Dermis microvascular lymphatic vessel endothelial cell (primary cell): ENCODE measurements at places on chromosomes 11 and 22.
A peak's percentile ranks its signal among the peaks of the same experiment; 100 is the strongest.

DNA sequence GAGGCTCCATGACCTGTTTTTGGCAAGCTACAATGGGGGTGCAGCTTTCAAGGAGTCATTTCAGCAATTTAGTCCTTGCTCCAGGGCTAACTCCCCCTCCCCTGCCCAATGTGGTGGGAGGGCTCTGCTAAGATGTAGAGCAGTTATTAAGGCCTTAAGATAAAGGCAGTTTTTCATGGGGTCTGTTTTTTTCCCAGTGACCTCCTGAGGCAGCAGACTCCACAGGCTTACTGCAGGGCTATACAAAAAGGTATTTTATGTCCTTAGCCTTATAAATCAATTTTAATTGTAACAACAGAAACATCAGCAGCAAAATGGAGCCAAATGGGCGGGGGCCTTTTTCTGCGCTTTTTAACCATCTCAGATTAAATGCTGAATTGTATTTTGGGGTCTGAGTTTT lies 192.3 kb downstream of the KIRREL3 start:
- DNase-seq = no peak

DNA sequence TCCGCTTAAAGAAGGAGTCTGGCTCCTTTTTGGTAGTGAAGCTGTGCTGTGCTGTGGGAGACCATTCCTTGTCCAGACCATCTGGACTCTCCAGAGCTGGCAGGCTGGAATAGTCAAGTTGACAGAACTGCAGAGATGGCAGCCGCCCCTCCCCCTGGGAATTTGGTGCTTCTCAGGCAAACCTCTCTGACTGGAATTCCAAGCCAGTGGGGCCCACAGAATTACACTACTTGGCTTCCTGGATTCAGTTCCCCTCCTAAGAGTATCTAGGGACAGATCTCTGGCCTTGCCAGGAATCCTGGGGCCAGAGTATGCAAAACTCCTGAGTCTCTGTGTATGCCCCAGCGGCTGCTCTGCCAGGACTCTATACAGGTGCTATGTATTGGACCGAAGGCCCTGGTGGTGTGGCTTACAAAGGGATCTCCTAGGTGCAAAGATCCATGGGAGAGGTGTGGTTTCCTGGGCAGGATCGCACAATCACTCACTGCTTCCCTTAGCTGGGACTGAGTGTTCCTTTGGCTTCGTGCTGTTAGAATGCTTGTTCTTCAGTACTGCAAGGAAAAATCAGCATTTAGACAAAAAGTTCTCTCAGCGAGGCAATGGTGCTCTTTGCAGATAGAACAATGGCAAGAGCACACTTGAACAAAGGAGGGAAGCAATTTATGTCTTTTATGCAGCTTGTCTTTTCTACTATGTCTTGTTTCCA lies 86.8 kb downstream of the PRMT3 start:
- peak; percentile 9 for DNase-seq

DNA sequence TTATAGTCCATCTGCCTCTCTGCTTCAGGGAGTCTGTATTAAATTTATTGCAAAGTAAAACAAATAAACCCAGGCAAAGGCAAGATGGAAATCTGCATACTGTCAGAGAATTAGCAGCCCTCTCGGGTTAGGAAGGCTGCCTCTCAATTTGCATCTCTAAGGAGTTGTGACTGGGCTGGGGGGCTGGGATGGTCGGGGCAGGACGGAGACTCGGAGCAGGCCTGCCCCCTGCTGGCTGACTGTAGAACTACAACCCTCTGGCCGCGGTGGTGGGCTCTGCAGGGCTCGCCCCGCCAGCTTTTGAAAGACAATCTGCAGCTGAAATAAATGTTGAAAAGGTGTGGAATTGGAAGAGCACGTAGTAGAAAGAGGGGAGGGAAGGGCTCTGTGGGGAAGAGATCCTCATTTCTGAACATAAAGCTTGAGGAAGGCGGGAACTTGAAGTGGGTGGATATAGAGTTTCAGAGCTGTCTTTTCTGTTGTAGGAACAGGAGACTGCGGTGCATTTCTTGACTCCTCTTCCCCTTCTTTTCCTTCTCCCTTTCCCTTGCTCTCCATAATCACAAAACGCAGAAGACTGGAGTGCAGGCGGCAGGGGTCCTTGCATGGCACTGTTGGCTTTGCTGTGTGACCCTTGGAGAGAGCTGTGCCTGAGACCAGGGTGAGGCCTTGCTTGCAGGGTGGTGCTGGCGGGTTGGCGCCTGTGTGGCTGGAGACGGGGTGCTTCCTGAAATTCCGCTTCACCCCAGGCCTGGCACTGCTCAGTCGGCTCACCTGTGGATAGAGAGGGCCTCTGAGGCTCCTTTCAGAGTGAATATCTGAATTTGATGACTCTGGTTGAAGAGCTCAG lies 22.6 kb upstream of the PKNOX2 start:
- DNase-seq = no peak

DNA sequence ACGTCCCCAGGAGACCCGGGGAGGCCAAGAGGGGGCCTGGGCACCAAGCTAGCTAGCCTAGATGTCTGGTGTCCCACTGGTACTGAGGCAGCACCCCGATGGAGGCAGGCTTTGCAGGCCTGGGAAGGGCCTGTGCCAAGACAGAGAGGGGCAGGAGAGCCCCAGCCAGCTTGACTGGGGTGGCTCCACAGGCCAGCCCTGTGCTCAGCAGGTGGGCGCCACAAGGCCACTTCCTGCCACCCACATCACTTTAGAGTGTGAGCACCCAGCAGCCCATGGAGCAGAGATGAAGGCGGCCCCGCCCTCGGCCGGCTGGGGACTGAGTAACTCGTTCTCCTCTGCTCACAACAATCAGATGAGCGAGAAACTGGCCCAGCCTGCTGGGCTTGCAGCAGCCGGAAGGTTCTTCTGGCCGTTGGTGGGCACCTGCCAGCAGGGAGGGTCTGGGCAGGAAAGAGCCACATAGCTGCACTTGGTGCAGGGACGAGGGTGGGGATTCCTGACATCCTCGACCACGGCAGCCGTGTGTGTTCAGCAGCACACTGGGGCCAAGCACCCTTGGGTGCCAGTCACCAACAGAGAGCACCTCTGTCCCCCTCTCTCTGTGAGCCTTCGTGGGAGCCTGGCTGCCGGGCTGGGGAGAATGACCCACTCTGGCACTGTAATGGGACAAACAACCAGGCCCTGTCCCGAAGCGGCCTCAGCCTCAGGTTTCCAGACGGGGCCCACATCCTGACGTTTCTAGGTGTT lies 7.6 kb downstream of the OSBPL5 start:
- no peak for DNase-seq

DNA sequence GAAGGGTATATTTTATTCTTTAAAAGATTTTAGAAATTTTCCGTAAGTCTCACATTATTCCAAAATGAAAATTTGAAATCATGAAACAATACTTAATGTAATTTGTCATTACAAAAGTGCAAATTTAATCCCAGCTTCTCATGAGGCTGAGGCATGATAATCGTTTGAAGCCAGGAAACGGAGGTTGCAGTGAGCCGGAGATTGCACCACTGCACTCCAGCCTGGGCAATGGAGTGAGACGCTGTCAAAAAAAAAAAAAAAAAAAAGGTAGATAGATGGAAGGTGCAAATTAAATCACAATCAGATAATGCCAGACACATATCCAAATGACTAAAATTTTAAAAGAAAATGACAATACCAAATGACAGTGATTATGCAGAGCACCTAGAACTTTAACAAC lies 644.2 kb downstream of the FAM181B start:
- no peak for DNase-seq

DNA sequence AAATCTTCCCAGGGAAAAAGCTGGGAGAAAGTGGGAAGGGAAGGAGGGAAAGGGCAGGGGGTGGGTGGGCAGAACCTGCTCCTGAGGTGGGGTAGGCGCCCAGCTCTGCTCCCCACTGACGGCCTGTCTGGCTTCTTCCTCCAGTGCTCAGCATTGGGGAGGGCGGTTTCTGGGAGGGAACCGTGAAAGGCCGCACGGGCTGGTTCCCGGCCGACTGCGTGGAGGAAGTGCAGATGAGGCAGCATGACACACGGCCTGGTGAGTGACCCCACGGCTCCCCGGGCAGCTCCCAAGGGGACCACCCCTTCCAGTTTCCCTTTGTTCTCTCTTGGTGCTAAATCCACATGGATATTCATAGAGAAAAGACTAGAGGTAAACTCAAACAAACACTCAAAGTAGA lies 25.9 kb downstream of the SHANK3 start:
- DNase-seq = no peak

- no peak for DNase-seq
Observed at GRCh38 chr11:19868871-19869270, 156.2 kb downstream of the NAV2 start.

GRCh38 chr11:114080219-114080618 lies 20.7 kb downstream of the ZBTB16 start:
- peak; percentile 85 for DNase-seq

DNA sequence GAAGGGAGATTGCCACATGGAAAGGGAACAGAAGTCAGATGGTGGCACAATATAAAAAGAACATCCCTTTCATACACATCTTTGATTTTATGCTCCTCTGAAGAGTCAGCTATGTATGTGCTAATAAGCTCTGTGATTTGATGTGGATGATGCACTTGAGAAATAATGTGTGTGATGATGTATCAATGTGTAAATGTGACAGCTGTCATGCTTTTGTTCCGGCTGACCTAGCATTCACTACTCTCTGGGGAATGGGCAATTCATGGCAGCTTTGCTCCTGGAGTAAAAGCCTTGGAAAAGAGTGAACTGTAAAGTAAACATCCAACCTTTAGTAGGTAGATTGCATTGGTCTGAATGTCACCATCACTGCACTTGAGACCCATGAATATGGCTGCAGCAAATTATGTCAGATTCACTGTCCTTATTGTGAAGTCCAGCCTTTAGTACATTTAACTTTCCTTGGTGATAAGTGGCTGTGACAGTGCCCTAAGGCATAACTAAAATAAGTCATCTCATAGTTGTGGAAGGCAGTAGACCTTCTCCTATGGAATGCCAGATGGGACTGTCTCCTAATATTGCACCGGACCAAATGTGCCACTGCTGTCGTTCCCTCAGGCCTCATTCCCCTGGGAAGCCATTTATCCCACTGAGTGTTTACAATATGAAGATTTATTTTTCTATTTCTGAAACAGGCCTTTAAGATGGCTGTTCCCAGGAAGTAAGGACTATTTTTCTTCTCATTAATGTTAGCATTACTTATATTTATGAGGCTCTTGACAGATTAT lies 178.2 kb upstream of the CCDC90B start:
- no peak for DNase-seq

GRCh38 chr11:122617926-122618325 lies 37.6 kb upstream of the UBASH3B start:
- DNase-seq = no peak

DNA sequence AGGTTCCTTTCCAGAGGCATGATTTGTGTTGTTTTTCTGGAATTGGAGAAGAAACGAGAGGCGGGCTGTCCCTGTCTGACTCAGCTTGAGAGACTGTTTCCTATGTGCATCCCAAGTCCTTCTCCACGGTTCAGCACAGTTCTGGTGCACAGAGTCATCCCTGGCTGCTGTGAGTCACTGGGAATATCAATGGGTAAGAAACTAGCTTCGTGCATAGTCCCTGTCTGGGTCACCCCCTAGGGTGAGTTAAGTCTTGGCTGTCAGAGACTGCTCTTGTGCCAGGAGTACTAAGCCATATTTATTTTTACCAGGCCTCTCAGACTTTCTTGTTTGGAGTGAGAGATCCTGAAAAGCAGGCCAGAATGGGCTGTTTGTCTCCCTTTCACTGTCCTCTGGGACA lies 2.4 kb upstream of the LRP4 start:
- DNase-seq = peak; percentile 84

- no peak for DNase-seq
Observed at GRCh38 chr11:16173798-16174197, 182.5 kb downstream of the SOX6 start.

- no peak for DNase-seq
Observed at GRCh38 chr22:34080433-34080832, 160.2 kb upstream of the LARGE1 start.

GRCh38 chr22:35642305-35642741 lies 5.9 kb upstream of the APOL6 start:
- no peak for DNase-seq

DNA sequence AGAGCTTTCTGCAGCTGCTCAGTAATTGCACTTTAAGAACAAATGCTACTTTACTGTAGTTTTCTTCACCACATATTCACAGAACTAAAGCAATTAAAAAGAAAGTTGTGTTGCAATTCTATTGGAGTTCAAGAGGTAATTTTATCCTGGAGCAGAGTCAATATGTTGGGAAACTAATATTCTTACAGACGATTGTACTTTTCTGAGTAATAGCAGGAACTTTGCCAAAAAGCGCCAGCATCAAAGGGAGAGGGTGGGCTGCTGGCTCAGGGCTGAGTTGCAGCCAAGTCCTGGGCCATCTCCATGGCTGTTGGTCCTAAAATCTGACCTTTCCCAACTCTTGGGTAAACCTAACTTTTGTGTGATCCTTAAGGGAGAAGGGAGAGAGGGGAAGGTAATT lies 73.6 kb upstream of the MYO18B start:
- DNase-seq = no peak
